Fibroblast of skin of right biceps (primary cell): ENCODE measurements at places on chromosomes 6 and 20.

- DNase-seq = peak; percentile 67
Observed at GRCh38 chr20:34891166-34892062, 15.0 kb downstream of the ACSS2 start.

GRCh38 chr6:144302701-144303372 lies 17.7 kb downstream of the UTRN start:
- DNase-seq = peak; percentile 39

DNA sequence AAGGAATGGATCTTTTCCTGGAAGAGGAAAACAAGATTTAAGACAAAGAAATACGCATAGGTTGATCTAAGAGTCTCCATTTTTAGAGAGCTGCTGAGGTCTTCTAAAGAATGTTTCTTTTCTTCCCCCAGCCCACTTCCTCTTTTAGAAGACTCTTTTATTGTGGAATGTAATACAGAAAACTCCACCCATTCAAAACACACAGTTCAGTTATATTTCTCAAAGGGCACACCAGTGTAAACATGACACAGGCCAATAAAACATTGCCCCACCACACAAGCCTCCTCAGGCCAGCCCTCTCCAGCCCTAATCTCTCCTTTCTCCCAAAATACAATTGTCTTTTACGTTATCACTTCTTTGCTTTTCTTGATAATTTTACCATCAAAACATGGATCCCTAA lies 42.8 kb downstream of the SLC35B3 start:
- DNase-seq = no peak

DNA sequence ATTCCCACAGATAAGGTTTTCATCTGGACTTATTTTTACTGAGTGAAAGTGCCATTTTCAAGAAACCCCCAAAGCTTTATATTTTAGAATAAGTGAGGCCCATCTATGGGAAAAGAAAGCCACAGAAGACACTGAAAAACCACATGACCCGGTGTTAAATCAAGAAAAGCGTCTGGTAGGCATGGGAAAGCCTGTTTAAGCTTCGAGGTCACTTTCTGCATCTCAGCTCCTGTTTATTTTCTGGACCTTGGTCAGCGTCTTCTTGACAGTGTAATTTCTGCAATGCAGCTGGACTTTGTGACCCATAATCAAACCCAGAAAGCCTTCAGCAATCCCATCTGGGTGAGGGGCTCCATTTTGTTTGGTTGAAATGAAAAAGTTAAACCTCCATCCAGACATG lies 59.6 kb upstream of the NEDD9 start:
- DNase-seq = no peak

- no peak for DNase-seq
Observed at GRCh38 chr6:35919085-35919826, 1.6 kb downstream of the SRPK1 start.
